SHP77 (cell line): ENCODE measurements at places on chromosomes 6 and 20.

- DNase-seq: no peak
Measured at GRCh38 chr6:145621776-145622175, 113.5 kb downstream of the EPM2A start.

DNA sequence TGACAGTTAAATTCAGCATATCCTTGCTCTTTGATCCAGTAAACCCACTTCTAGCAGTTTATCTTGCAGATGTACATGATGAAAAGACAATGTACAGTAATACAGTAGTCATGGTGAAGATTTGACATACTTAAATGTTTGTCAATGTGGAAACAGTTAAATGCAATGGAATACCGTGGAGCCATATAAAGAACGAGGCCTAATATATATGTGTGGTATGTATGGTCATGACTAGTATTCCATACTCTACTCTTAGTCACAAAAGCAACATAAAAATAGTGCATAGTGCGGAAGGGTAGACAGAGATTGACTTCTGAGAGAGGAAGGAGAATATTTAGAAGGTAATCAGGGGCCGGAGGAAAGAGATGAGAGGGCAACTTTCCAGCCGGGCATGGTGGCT lies 70.7 kb upstream of the ARMC2 start:
- DNase-seq: no peak

DNA sequence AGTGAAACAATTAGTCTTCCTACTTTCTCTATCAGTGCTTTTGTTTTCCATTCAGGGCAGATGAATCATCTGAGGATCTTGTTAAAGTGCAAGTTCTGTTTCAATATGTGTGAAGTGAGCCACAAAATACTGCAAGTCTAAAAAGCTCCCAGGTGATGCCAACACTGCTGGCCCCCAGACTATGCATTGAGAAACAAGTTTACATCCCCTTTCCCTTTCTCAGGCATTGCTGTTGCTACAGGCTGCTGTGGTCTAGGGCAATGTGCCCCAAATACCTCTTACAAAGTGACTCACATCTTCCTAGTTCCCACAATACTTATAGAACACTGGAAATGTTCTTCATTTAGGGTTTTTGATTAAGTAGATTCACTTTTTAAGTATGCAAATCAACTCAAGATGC lies 31.8 kb downstream of the ABRACL start:
- DNase-seq: no peak

DNA sequence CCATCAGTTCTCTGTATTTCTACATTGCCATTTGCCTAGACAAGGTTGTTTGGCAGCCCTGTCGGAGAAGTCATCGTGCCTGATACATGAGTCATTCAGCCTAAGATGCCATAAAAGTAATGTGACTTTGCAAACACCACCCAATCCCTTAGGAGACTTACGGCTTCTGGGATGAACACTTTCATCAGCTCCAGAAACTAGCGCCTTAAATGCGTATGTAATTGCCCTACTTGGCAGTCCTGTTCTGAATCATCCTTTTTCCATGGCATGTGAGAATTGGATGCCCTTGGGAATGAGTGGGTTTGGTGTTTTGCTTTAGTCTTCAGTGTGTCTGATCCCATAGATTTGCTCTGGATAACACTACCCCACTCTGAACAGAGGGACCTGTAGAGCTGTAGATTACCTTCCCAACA lies 158.5 kb downstream of the SASH1 start:
- no peak for DNase-seq

DNA sequence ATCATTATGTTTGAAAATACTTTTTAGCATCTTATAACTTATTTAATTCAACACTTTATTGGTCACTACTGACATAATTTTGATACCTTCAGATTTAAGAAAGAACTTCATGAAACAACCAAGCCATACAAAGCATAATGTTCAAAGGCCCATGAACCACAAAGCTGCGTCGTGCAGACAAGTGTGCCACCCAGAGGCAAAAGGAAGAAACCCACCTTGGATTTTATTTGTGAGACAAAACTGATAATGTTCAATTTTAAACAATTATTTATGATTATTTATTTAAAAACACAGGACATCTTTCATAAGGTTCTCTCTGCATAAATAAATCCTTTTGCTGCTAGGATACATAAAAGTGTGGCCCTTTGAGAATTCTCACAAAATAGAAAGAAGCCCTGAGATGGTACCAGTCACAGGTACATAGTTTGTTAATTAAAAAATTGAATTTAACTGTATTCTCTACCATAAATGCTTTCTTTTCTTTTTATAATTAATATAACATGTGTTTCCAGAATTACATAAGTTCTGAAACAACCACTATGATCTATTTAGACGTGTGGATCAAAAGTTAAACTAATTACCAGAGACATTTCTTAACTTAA lies 143.7 kb downstream of the RALGAPA2 start:
- DNase-seq: peak; percentile 65

DNA sequence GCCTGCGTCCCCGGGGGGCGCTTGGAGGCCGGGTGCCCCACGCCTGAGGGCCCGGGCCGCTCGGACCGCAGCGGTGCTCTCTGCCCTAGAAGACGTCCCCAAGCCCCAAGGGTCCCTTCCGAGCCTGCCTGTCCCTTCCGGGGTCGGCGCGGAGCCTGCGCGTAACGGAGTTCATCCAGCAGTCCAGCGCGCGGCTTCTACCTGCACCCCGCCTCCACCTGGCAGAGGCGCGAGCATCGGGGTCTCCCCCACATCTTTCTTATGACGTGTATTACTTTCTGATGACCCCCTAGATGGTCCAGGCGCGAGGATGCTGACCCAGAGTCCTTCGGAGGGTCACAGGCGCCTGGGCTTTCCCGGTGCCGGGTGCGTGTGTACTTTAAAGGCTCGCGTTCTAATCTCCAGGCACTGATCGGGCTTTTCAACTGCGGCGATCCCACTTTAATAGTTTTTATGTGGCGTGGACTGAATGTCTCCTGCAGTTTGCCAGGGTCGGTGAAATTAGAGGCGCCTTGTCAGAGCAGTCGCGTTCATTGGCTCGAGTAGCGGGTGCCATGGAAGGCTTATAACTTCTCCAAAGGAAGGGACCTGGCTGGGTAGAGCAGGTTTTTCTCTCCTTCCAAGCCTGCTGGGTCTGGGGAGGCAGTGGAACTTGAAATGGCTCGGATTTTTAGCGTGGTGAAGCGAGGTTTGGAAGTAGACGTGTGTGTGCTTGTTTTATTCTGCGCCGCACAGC lies 912 bp downstream of the EYA4 start:
- DNase-seq: no peak

GRCh38 chr20:24866008-24866407 lies 83.1 kb upstream of the CST7 start:
- no peak for DNase-seq

DNA sequence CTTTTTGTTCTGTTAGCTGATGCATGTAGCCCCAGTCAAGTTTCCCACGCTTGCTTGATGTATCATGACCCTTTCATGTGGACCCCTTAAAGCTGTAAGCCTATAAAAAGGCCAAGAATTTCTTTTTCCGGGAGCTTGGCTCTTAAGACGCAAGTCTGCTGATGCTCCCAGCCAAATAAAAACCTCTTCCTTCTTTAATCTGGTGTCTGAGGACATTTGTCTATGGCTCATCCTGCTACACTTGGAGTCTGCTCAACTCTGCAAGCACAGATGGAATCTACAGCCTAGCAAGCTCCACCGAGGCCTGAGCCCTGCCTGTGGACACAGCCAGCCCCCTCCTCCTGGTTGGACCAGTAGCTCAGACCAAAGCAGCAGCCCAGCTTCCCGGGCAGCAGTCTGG lies 3.4 kb downstream of the CST2 start:
- no peak for DNase-seq

- no peak for DNase-seq
Measured at GRCh38 chr20:59983076-59983475, 24.9 kb downstream of the CDH26 start.

GRCh38 chr20:368915-369314 lies 11.6 kb upstream of the TRIB3 start:
- no peak for DNase-seq

- DNase-seq: no peak
Measured at GRCh38 chr6:15829156-15829555, 166.3 kb upstream of the DTNBP1 start.

DNA sequence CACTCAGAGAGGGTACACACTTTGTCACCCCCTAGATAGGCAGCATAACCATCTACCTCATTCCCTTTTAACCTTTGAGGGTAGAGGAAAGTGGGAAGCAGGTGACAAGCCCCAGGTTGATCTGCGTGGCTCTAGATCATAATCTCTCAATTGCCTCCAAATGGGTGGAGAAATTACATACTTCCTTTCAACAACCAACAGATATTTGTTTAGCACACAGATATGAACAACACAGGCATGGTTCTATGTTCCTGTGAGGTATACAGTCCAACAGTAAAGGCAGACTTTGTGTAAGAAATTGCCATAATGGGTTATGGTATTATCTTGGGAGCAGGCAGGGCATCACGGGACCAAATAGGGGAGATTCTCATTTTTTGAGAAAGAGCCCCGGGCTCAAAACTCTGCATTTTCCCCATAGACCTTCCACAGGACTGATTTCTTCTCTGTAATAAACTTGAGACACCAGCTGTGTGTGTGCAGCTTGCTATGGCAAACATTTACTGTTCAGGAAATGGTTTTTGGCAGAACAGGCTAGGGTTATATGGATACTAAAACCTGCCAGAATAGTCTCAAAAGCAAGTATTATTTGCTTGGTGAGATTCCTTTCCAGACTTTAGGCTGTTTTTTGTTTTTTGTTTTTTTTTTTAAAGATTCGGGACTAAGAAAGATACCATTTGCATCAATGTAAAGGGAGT lies 126.2 kb downstream of the CD164 start:
- peak; percentile 62 for DNase-seq

DNA sequence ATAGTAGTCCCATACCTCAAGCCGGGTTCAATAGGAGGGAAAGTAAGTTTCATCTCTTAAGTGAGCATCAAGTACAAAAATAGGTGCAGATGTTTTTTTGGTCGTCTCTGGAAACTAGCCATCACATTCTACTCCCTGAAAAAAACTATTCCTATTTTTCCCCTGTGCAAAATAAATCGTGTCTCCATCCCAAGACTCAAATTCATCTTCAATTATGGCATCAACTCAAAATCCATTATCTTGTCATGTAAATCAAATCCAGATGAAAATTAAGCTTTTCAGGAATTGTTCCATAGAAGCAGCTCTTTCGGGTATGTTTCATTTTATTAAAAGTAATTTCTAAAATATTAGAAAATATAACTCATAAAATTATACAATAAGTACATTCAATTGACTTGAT lies 1368.4 kb downstream of the GRIK2 start:
- DNase-seq: no peak

DNA sequence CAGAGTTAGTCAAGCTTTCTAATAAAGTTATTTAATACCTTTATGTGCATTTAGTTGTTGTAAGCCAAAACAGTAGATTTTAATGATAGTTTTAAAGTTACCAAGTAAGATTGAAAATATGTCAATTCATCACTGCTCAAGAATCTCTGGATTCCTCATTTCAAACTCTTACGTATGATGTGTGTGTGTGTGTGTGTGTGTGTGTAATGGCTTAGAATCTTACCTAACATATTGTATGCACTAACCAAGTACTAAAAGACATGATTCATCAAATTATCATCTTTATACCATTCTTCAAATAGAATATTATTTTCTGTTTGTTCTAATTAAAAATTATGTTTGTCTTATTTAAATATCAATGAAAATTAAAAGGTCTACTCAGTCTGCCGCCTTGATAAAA lies 41.5 kb upstream of the ZNF337 start:
- no peak for DNase-seq

GRCh38 chr6:57434944-57435343 lies 117.5 kb downstream of the PRIM2 start:
- no peak for DNase-seq

- DNase-seq: no peak
Measured at GRCh38 chr20:62698231-62698630, 10.4 kb upstream of the NTSR1 start.

GRCh38 chr20:56724241-56724757 lies 95.2 kb downstream of the TFAP2C start:
- DNase-seq: no peak

GRCh38 chr6:30149234-30149633 lies 11.8 kb downstream of the TRIM10 start:
- DNase-seq: no peak

DNA sequence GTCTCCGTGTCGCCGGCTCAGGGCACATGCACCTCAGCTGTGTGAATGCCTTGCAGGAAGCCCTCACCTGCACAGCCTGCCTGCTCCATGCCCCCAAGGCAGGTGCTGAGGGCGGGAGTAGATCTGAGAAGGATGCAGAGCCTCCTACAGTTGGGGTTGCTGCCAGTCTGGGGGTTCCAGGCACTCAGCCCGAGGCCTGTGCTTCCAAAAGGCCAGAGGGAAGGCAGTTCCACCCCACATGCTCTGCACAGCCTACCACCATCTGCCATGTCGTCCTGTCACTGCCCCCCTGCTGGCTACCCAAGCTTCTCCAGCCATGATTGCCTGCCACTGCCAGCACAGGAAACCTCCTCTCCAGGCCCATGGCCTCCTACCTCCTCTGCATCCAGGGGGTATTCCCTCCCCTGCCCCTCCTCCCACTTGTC lies 19.3 kb downstream of the ACSS1 start:
- DNase-seq: no peak

DNA sequence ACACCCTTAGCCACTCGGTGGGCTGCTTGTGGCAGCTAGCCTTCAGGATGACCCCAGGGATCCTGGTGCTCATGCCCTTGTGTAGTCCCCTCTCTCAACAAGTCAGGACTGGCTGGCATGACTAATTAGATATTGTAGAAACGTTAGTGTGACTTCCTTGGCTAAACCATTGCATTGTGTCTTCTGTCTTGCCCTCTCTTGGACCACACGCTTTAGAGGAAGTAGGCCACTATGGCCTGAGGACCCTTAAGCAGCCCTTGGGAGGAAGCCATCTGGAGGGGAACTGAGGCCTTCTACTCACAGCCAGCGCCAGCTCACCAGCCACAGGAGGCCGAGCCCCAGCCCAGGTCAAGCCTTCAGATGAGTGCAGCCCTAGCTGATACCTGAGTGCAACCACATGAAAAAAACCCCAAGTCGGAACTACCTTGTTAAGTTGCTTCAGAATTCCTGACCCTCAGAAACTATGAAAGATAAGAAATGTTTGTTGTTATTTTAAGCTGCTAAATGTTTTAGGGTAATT lies 10.1 kb downstream of the ANGPT4 start:
- no peak for DNase-seq
